ENCODE measurements at places on chromosomes 12 and 14.

DNA sequence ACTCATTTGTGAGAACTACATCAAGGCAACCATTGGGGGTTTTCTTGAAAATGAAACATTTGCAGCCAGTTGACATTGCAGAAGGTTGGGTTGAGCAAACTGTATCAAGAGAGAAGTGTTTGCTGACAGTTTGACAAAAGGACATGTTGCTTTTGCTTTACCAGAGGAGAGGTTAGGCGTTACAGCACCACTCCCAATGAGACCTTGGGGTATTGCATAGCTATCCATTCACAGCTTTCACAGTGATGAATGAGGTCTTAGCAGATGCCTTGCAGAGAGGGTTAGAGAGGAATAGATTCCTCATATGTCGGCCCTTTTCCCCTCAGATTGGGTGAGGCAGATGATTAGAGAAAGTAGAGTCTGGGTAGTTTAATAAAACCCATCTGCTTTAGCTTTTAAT, 988.9 kb upstream of the FLRT2 start:
- DNase-seq = no peak

GRCh38 chr14:23580152-23580926, 1.7 kb upstream of the JPH4 start:
- DNase-seq = no peak

DNA sequence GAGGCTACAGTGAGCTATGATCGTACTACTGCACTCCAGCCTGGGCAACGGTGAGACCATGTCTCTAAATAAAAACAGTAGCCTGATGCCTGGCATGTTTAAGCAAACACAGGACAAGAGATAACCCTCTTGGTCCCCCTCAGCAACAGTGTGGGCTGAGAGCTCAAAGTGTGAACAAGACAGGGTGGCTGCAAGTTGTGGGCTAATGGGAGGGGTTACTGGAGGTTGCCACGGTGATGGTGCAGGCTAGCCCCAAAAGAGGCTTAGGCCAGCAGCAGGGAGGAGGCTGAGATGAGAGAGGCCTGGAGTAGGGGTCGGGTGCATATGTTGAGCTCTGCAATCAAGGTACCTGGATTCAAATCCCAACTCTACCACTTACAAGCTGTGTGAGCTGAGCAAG, 3.4 kb upstream of the LGMN start:
- no peak for DNase-seq

DNA sequence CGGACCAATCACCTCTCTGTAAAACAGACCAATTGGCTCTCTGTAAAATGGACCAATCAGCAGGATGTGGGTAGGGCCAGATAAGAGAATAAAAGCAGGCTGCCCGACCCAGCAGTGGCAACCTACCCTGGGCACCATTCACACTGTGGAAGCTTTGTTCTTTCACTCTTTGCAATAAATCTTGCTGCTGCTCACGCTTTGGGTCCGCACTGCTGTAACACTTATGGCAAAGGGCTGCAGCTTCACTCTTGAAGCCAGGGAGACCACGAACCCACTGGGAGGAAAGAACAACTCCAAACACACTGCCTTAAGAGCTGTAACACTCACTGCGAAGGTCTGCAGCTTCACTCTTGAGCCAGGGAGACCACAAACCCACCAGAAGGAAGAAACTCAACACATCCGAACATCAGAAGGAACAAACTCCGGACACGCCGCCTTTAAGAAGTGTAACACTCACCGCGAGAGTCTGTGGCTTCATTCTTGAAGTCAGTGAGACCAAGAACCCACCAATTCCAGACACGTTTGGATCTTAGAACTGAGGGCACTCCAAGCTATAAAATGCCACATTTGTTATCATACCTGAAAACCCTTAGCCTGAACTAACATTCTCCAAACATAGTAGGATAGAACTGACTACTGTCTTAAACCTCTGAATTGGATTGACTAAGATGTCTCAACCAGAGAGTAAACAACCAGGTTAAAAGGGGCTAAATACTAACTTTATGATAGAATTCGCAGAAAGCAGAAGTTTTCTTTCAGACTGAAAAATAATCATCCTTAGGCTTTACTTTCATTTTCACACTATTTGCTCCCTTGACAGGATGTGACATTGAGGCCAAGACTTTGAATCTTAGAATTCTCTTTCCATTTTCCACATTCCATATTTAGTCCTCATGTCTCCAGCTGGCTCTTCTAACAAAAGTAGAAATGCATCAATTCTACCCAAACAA, 33.6 kb downstream of the CDKL1 start:
- DNase-seq = no peak

DNA sequence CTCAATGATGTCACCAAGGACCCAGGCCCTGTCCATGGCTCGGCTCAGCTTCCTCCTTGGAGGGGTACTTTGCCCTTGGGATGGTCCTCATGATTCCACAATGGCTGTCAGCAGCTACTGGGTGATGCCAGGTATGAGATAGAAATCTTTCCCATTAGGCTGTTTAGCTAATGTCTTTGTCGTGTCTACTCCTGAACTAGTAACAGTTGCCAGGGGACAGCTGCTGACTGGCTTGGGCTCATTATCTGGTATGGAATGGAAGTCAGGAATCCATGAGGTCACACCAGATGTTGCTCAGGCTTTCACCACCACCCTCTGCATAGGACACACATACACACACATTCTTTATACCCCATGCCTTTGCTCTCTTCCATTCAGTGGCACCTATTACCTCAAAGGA, 9.2 kb downstream of the PRPH start:
- DNase-seq = no peak

GRCh38 chr14:102772781-102773570, 4.3 kb upstream of the TRAF3 start:
- DNase-seq = no peak

DNA sequence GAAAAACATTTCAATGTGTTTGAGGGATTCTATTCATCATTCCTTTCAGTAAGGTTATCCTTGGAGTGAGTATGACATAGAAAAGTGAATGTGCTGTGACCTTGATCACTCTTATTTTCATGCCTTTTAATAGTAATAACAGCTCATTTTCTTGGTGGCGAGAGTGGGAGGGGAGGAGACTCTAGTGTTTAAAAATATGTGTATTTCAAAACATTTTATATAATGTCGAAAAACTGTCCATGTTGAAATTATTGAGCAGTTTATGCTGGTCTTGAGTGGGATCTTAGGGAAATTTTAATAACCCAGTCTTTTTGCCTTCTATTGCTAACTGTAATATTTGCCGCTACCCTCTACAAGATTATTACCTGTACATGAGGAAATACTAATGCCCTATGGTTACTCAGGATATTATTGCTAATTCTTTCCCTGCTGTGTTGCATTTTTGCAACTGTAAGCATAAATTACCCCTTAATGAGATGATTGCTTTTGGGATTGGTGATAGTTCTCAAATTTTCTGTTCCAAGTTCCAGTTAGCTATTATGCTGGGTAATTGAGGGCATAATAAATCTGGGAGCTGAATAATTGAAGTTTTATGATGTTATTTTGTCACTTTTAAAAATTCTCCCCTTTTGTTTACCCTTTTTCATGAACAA, 21.9 kb downstream of the ATF7IP start:
- no peak for DNase-seq

DNA sequence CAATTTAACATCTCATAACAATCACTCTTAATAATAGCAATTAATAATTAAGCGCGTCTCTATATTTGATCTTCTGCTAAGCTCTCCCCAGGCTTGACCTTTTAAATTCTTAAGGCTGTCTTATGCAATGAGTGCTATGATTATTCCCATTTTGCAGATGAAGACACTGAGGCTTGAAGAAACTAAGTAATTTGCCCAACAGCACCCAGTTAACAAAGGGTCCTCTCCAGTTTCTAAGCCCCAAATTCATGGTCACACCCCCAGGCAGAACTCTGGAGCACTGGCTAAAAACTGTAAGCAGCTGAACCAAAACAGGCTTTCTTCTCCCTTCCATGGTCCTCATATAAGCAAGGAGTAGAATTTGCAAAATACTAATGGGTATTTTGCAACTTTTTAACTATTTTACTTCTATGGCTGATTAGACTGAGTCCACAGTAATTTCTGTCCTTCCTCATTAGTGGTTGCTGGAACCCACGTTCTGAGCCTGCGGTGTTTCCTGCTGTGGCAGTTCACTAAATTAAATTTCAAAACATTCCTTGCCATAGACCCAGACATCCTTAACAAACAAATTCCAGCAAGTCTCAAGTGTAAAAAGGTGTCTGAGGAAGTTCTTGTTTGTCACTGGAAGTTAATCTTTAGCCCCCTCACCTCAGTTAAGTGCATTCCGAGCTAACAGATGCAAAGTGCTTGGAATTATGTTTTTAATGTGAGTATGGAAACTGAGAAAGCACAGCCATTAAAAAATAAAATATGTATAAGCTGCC, 76.5 kb downstream of the TMEM132D start:
- DNase-seq = no peak

GRCh38 chr14:58787592-58787991, 149.8 kb downstream of the DACT1 start:
- DNase-seq = no peak

GRCh38 chr12:51051787-51052186, 3.7 kb downstream of the LETMD1 start:
- no peak for DNase-seq

DNA sequence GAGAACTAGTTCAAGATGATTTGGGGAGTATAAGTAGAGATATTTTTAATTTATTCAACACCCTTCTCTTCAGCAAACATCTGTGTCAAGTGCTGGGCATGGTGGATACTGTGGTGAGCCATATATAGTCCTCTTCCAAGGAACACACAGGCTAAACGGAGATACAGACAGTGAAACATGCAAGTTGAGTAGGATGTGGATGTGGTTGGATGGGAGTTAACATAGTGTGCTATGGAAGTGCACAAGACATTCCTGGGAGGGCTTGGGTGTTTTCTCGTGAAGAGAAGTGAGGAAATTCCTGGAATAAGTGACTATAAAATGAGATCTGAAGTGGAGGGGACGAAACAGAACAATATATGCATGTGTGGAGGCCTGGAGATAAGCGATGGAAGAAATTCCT, 181.1 kb upstream of the NPAS3 start:
- DNase-seq = no peak

DNA sequence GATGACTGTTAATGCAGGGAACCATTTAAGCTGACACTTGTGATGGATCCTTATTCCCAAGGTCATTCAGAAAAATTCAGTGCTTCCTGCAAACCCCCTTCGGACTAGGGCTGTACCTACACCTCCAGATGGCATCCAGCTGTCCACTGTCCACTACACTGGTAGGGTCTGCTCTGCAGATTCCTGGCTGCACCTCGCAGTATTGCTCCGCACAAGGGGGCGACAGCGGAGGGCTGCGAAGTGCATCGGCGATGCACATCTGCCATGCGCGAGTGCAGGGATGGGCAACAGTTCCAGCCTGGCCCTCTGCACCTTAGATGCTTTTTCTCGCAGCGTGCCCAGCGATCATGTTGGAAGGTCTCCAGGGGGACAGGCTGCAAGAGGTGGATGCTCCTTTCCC, 55.5 kb downstream of the KCNA5 start:
- DNase-seq = no peak

DNA sequence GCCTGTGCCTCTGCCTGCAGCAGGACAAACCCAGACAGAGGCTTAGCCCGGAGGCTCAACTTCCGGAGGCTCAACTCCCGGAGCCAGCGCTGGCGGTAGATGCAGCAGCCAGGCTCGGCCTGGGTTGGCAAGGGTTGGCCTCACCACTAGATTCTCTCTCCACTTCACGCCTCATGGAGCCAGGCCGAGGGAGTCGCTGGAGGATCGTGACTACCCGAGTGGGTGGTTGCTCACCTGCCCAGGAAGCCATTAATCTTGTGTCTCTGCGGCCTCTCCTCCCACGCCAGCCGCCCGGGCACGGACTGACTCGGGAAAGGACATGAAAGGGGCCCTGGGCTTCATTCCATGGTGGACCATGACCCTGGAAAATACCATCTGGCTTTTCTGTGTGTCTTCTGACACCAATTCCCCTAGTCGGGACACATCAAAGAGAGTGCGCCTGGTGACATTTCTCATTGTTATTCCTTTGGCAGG, 20.8 kb downstream of the ESRRB start:
- no peak for DNase-seq

DNA sequence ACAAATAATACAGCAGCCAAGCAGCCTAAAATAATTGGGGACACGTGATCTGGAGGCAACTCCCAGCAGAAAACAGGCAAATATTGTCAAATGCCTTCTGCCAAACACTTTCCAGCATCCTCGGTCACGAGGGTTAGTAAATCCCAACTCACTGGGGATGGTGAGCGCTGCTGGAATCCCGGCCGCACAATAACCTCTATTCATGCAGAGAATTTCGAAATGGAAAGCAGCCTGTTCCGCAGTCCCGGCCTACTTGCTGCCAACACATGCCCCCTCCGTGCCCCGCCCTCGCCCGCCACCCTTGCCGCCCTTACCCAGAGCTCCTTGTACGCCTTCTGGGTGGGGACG, 62.2 kb downstream of the RFX4 start:
- DNase-seq = no peak

- DNase-seq = no peak
Observed at GRCh38 chr12:113191227-113191626, 5.7 kb downstream of the RITA1 start.

GRCh38 chr12:79690638-79691510, at the start of gene PAWR:
Gene PAWR, minus strand, starts transcription at chr12:79690964. Its CDS starts 720 bp downstream, at chr12:79690244.
- DNase-seq = peak; percentile 83

- DNase-seq = no peak
Observed at GRCh38 chr14:61277232-61277631, 3.9 kb downstream of the TMEM30B start.

DNA sequence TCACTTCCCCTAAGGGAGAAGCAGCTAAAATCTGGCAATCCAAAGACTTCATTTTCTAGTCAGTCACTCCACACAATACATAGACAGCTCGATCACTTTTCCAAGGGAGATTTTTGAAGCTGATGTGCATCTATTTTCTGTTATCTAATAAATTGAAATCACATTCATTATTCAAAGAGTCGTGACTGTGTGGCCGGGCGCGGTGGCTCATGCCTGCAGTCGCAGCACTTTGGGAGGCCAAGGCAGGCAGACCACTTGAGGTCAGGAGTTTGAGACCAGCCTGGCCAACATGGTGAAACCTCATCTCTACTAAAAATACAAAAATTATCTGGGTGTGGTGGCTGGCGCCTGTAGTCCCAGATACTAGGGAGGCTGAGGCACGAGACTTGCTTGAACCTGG, 27.1 kb upstream of the PTGR2 start:
- no peak for DNase-seq

- no peak for DNase-seq
Observed at GRCh38 chr12:102234599-102234998, 37.0 kb upstream of the PMCH start.

GRCh38 chr14:72558721-72559120, 335.2 kb downstream of the DPF3 start:
- DNase-seq = no peak

DNA sequence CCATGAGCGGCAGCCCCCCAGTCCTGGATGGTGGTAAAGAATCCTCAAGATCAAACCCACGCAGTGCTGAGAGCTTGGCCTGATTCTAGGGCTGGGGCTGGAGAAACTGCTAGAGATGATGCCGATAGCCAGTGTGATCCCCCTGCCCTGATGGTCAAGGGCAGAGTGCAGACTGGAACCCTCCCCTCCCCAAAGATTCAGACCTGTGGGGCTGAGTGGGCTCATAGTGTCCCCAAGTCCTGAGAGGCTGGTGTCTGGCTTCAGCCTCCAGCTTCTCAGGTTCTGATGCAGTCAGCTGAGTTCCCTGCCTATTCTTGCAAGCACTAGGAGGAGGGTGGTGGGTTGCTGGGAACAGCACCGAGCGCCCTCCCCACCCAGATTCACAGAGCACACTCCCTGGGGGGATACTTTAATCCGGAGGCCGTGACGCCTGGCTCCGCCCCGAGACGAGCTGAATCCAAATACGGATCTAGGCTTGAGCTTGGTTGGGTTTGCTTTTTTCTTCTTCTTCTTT, 11.9 kb downstream of the RHOF start:
- DNase-seq = no peak

Data from HS-5 (cell line).